ENCODE measurements at places on chromosomes 2 and 18. TPM values are rescaled to one million over a fixed set of nuclear protein-coding genes. Genes with fewer than 3 reads are reported as not detected.

DNA sequence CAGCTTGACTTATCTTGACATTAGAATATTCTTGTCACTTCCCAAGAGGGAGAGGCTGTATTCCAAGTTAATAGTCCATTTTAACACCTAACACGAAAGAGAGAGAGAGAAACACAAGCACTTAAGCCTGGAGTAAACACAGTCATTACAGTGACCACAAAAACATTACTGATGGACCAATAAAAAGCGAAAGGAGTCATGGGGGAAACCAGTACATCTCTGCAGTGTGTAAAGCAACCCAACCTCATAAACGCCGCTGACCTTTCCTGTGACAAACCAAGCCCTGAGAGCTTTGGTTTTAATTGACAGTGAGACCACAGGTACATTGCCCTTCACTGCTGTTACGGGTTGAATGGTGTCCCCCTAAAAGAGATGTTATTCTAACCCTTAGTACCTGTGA, 78.3 kb downstream of the SMAD4 start:
- DNase-seq, result no peak

GRCh38 chr18:48989304-48990303, 38.8 kb upstream of the SMAD7 start:
- DNase-seq, result peak; percentile 40

- no peak for DNase-seq
Measured at GRCh38 chr2:132417430-132418035, 928 bp downstream of the GPR39 start.

DNA sequence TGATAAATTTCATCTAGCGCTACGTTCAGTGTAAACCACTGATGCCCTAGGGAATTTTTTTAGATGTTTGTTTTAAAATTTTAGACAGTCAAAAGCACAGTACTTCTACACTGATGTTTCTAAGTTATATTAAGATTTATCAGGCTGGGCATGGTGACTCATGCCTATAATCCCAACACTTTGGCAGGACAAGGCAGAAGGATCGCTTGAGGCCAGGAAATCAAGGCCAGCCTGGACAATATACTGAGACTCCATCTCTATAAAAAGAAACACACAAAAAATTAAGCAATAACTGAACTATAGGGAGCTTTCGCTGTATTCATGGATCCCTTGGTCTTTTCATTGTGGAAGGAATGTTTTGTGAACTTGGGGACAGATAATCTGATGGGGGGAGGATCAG, 50.6 kb upstream of the MAPRE2 start:
- DNase-seq, result peak; percentile 70

GRCh38 chr2:190396271-190396670, 11.9 kb upstream of the MFSD6 start:
- no peak for DNase-seq

- no peak for DNase-seq
Measured at GRCh38 chr2:120344976-120345581, 857 bp upstream of the INHBB start.

Gene TMEM200C
- 0.33 TPM for total RNA-seq

GRCh38 chr2:38129481-38129880, 53.5 kb upstream of the CYP1B1 start:
- DNase-seq, result no peak

GRCh38 chr2:217977840-217978535, 24.8 kb downstream of the TNS1 start:
- DNase-seq, result no peak
